ENCODE measurements at places on chromosomes 3 and 15.
A peak's percentile ranks its signal among the peaks of the same experiment; 100 is the strongest.

DNA sequence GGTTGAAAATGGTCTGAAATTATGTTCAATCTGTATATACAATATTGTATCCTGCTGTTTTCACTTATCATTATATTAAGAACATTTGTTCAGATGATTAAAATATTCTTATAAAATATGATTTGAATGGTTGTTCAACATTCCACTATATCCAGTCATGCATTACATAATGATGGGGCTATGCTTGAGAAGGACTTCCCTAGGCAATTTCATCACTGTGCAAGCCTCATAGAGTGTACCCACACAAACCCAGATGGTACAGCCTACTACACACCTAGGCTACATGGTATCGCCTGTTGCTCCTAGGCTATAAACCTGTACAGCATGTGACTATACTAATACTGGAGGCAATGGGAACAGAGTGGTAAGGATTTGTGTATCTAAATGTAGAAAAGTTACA, 30.5 kb downstream of the SLC7A14 start:
- DNase-seq: no peak

DNA sequence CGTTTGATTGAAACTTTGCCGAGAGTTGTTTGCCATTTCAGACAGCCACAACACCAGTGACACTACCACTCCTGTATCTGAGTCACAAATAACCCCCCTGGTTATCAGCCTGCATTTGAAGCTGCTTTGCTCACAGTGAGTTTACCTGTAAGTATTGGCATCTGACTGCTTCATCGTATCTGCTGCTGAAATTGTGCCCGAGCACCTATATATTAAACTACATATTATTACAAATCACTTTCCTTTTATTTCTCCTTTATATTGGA, 39.2 kb upstream of the SPSB4 start:
- no peak for DNase-seq

GRCh38 chr3:106699122-106699521, 678.1 kb upstream of the CCDC54 start:
- DNase-seq: no peak

DNA sequence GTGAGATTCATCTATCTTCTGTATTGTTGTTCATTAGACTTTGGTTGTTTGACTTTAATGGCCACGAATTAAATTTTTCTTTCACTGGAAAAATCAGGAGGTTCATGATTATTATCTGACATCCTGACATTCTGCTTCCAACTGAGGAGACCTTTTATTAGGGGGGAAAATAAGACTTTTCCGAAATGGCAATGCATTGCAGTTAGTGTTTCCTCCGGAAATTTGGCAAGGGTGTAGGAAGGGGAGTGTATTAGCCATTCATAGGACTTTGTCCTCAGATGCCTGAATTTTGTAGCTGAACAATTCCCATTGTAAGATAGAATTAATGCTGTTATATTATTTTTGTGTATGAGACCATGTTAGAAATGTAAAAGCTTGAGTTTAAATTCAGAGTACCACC, 450.6 kb upstream of the TGFBR2 start:
- no peak for DNase-seq

GRCh38 chr3:48700731-48701405, 15.2 kb upstream of the NCKIPSD start:
- DNase-seq: no peak

DNA sequence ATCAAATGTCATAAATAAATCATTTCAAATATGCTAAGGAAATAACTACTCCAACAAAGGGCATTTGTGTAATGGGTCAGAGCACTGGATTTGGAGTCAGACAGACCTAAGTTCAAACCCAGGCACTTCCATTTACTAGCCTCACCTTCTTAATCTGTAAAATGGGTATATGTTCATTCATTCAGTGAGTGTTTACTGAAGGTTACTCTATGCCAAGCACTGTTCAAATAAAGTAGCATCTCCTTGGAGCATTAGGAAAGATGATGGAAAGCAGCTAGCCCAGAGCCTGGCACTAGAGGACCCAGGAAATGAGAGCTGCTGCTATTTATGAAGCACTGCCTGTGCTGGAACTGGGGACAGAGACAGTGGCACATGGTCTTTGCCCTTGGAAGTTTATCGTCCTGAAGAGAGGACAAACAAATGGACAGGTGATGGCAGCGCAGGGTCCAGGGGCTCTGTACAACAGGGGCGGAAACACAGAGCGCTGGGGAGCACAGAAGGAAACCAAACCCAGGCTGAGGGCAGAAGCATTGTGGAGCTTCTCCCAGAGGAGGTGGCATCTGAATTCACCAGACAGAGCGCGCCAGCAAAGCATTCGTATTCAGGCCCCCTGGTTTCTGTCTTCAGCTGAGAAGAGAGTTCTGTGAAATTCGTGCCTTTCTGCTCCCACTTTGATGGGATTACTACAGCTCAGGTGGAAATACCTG, 19.0 kb downstream of the TM4SF4 start:
- DNase-seq: no peak

DNA sequence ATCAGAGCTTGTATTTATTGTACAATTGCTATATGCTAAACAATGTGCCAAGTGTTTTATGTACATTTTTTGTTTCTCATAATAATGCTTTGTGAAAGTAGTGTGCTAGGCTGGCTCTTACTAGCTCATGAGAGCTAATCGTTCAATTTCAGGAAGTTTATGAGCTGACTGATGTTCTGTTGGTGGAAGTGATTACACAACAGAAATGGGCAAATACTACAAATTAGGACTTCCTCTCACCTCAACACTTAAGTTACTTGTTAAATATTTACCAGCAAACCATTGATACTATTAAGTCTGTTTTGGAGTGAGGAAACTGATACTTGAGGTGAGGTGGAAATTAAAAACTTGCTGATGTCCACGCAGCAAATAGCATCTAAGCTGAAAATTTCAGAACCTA, 32.3 kb downstream of the SLC9C1 start:
- DNase-seq: no peak

DNA sequence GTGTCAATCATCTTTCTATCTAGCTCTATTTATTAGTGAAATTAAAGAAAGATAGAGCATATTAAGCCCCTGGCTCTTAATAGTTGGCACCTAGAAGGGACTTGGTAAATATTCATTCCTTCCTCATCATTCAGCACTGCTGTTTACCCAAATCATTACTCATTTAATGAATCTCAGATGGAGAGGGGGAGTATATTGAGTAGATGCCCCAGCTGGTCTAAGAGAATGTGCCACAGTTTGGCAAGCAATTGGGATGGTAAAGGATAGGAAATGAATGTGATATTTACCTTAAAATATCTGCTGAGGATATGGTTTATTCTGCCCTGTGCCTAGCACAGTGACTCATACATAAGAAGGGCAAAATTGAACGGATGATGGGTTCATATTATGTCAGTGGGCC, 6.0 kb downstream of the IL1RAP start:
- DNase-seq: no peak

GRCh38 chr3:12286927-12287726, 1.7 kb upstream of the PPARG start:
- peak; percentile 41 for DNase-seq

DNA sequence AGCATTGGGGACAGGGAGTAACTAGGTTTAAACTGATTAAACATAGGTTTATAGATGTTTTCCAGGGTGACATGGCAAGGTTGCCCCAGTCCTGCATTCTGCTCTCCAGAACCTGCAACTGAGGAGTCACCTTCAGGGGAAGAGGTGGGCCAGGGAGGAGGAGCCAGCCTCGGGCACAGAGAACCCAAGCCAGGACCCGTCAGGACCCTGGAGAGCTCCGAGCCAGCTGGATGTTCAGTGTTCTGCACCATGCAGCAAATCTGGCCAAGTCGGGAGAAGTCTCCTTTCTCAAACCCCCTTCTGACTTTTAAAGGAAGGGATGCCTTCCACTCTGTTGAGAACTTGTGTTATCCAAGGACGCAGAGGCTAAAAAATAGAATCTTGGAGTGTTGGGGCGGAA, 62.1 kb upstream of the SLC6A11 start:
- DNase-seq: no peak

DNA sequence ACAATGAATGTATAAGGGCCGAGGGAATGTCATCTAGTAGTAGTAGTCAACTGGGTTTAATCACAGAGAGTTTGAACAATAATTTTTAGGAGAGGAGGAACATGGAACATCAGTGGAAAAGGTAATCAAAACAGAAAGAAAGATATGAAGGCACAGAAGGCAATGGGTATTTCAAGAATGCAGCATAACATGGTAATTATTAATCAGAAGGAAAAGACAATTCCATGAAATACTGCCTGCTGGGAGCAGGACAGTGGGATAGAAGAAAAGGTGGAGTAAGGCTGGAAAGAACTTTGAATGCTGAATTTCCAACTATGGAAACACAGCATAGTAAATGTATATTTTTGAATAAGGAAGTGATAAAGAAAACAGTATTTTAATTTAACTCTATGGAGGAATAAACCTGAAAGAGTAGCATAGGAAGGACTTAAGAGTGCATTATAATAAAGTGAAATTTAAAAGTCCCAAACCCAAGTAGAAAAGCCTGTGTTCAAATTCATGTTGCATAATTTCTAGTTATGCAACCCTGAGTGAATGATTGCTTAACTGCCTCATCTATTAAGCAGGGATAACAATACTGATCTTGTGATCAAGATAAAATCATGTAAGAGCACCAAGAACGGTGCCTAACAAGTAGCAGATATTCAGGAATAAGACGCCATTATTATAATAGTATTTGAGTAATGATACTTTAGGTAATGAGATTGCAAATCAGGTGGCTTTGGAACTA, 357.7 kb downstream of the TBC1D5 start:
- no peak for DNase-seq

DNA sequence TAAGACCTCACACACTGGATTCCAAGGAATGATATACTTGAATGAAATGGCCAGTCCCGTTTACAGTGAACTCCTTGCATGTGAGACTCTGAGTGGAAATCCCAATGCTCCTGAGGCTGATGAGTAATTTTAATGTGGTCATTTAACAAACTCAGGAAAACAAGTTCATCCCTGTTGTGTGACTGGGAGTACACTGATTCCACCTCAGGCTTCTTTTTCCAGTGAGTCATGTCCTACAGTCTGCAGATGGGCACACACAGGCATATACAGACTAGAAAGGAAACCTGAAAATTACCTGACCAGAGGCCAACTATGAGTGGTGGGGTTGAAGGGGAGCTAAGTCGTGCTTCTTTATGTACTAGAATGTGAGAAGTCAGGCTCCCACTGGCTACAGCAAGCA, 5.8 kb downstream of the SQOR start:
- no peak for DNase-seq

DNA sequence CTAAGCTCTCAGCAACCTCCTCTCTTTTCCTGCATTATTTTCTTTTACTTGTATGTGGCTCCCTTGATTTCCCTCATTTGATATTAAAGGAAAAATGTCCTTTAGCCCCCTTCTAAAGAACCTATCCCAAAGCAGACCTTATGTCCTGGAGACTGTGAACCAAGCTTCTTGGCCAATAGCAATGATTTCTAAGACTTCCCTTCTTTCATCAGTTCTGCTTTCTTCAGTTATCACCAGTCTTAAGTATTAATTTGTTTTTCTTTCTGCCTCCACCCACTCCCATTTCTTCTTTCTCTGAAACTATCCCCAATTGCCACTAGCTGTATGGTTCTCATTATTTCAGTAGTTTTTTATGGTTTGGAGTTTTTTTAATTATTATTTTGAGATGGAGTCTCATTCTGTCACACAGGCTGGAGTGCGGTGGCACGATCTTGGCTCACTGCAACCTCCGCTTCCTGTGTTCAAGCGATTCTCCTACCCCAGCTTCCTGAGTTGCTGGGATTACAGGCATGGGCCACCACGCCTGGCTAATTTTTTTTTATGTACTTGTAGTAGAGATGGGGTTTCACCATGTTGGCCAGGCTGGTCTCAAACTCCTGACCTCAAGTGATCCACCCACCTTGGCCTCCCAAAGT, 12.1 kb downstream of the TMOD3 start:
- DNase-seq: no peak

DNA sequence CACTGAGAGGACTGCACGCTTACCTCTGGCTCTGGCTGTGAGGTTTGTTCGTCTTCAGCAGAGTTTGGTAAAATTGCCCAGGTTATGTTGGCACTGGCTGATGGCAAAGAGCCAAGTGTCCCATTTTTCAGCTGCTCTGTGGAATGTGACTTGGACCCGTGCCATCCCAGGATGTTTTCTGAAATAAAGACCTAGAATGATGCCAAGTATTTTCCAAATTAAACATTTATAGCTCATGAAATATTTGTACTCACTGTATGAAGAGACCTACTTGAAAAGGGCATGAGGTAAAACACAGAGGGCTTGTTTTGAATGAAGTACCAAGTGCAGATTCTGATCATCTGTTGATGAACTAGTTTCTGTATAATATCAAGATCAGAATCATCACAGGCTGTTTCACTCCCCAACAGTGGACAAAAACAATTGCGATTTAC, 200.5 kb downstream of the STT3B start:
- DNase-seq: no peak

DNA sequence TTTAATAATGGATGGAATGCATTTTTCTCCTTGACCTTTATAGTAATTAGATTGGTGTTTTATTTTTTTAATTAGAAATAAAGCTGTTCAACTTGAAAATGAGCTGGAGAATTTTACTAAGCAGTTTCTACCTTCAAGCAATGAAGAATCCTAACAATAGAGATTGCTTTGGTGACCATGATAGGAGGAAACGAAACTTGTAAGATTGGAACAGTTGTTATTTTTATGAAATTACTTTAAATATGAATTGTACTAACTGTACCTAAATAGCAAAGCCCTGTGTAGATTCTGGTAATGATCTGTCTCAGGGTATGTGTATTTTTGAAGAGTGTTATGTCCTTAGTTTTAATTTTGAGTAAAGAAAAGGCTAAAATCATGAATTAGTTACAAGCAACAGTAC, 44.4 kb downstream of the MFN1 start:
- no peak for DNase-seq

- DNase-seq: no peak
These were observed 82.2 kb upstream of the SLC6A1 start for GRCh38 chr3:10910367-10910766.

DNA sequence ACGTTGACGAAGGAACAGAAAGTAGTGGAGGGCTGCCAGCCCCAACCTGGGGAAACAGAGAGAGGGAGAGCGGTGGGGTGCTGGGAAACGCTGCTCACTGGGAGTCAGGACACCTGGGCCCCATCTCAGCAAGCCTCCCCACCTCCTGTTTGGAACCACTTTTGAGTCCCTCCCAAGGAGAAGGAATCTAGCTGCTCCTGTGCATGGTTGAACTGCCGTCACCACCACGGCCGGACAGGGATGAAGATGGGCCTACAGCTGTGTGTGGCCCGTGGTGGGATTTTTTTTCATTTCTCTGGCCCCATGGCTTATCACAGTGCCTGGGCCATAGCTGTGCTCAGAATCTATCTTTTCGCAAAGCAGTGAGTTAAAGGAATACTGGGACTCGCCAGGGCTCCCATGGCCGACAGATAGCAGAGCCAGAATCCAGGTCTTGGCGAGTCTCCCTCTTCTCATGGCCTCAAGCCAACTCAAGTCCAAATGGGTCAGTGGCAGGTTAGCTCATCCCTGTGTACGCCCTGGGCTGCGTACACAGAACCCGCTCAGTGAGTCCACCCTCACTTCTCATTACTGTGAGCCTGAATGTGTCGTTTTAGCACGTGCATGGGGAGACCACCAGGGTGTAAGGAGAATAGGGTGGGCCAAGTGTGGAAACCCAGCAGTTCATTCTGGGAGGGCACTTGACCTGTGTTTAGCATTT, 271.2 kb downstream of the FAM43A start:
- no peak for DNase-seq

Data from glutamatergic neuron (in vitro differentiated cells).